Esophagus squamous epithelium (tissue), 5 donors: ENCODE measurements at places on chromosomes 16 and 17. TPM values are rescaled to one million over a fixed set of nuclear protein-coding genes. Genes with fewer than 3 reads are reported as not detected.

SLC6A2 gene
- total RNA-seq = not detected

PYDC1 gene
- not detected for total RNA-seq

UNK gene
- total RNA-seq = 14.8 TPM

CNTNAP1 gene
- total RNA-seq = 0.57 TPM

SNX20 gene
- total RNA-seq = 0.38 TPM

DNAH2 gene
- not detected for total RNA-seq

EMP2 gene
- 121 TPM for total RNA-seq

MRPL12 gene
- total RNA-seq = 85.1 TPM

KRT15 gene
- total RNA-seq = 743 TPM

CD300A gene
- 19.6 TPM for total RNA-seq

DNA sequence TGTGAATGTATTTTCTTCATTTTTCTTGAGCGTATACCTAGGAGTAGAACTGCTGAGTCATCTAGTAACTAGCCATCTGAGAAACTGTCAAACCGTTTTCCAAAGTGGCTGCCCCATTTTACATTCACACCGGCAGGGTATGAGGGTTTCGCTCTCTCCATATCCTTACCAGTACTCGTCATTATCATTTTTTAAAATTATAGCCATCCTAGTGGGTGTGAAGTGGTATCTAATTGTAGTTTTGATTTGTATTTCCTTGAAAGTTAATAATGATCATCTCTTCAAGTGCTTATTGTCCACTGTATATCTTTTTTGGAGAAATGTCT lies 6.0 kb downstream of the RNF157 start:
- DNase-seq = no peak

DNA sequence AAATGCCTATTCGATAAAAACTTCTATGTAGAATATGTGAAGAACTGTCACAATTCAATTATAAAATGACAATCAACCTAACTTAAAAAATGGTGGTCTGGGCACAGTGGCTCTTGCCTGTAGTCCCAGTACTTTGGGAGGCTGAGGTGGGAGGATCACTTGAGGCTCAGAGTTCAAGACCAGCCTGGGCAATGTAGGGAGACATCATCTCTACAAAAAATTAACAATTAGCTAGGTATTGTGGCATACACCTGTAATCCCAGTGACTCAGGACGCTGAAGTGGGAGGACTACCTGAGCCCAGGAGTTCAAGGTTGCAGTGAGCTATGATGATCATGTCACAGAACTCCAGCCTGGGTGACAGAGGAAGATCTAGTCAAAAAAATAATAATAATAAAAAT lies 18.6 kb upstream of the METTL9 start:
- DNase-seq = no peak

DNA sequence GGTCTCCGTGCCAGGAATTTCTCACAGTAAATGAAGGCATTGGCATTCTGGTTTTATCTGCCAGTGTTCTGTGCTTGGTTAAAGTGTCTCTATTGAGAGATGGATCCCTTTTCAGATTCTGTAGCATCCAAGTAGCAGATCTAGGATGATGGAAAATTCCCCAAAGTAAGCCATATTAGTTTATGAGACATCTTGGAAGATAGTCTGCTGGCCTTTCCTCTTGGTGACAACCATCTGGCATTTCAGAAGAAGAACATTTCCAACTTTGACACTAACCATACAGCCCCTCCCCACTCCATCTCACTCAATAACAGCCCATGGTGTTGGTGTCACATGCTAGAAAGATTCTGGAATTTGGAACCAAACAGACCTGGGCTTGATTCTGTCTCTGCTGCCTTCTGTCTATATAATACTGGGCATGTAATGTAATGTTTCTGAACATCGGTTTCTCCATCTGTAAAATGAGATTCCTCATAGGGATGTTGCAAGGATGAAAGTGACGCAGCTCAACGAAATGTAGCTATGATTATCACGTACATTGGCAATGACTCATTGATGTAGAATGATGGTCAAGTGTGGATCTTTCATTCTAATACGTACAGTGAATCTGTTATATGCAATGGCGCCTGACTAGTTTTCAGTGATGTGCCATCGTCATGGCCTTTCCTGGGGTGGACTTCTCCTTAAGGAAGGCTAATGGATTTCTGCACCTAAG lies 32.6 kb upstream of the PIRT start:
- DNase-seq = no peak

GRCh38 chr16:46972429-46973206 lies 856 bp downstream of the DNAJA2 start:
- no peak for DNase-seq

GRCh38 chr16:20089246-20089965 lies 15.7 kb upstream of the GPR139 start:
- DNase-seq = no peak

DNA sequence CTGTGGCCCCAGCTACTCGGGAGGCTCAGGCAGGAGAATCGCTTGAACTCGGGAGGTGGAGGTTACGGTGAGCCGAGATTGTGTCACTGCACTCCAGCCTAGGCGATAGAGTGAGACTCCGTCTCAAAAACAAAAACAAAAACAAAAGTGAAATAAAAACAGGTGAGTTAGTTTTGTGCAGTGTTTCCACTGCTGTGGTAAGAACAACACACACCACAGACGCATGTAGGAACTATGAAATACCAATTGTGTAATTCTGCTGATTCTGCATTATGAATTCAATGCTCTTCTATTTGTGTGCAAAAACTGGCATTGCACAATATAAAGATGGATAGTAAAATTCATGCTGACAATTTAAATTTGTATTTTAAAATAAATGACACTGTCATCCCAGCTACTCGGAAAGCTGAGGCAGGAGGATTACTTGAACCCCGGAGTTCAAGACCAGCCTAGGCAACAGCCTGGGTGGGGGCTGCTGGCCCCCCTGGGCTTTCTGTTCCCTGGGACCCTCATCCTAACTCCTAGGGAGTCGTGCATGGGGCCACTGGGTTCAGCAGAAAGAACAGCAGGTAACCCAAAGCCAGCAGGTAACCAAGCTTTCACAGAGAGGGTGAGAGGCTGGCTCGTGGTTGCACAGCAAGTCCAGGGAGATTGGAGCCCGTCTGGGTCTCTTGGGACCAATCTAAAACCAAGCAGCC lies 10.6 kb upstream of the RHBDF2 start:
- DNase-seq = no peak

GRCh38 chr17:63774141-63774968 lies at the start of gene DDX42:
TSS of gene DDX42 (plus strand) at chr17:63774170. CDS start at chr17:63787050, 12,880 bp downstream.
- peak; percentile 41 for DNase-seq

DNA sequence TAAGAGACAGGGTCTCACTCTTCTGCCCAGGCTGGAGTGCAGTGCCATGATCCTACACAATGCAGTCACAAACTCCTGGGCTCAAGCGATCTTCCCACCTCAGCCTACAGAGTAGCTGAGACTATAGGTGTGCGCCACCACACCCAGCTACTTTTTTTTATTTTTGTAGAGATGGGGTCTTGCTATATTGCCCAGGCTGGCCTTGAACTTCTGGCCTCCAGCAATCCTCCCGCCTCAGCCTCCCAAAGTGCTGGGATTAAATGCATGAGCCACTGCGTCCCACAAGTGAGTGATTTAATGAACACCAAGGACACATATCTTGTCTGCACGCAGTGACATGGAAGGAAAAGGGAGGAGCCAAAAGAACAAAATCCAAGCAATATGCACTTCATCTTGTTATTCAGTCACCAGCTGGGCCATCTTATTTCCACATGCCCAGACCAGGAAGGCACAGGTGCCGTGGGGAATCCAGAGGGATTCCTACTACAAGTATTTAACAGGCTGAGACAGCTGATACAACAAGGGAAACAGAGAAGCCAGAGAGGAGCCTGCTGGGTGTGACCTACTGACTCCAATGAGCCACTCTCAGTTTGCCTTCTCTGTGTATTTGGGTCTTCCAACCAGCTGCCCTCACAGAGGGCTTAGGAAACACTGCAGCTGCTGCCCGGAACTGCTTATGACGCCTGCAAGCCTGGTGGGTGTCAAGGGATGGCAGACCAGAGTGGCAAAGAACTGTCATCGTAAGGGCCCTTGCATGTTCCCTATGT lies 17.0 kb downstream of the LSM12 start:
- no peak for DNase-seq

DNA sequence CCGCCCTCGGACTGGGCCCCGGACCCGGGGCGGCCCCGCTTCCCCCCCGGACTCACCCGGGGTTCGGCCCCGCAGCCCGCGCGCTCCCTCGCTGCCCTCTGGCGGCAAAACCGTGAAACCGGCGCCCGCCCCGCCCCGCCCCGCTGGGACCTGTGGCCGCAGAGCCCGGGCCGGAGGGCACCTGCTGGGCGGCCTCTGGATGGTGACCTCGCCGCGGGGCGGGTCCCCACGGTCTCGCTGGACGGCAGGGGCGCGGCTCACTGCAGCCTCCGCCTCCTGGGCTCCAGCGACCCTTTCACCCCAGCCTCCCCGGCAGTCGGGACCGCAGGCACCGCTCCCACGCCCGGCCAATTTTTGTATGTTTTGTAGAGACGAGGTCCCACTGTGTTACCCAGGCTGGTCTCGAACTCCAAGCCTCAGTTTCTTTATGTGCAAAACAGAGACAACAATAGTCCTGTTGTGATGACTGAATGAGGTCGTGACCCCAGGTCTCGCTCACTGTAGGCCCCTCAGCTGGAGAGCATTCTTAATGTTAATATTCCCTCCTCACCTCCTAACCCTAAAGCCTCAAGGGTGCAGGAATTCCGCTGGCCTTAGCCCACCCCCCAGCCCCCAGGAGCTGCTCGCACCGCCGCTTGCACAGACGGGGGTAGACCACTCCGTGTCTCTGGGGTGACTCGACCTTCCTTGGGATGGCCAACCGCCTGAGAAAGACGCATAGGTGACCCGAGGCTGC lies 33.7 kb upstream of the RPH3AL start:
- DNase-seq = no peak

DNA sequence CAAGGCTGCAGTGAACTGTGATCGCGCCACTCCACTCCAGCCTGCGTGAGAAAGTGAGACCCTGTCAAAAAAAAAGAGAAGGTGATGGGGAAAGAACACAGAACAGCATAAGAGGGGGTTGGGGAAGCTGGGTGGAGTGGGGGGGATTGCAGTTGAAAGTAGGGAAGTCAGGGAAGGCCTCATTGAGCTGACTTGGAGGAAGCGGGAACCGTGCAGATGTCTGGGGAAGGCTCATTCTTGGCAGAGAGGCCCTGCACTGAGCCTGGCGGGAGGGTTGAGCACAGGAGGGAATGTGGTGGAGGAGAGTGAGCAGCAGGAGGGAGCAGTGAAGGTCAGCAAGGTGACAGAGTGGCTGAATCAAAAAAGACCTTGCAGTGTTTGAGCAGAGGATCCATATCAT lies 26.9 kb downstream of the IL4R start:
- no peak for DNase-seq

- DNase-seq = no peak
Measured at GRCh38 chr17:9266697-9267117, 245.4 kb downstream of the NTN1 start.

DNA sequence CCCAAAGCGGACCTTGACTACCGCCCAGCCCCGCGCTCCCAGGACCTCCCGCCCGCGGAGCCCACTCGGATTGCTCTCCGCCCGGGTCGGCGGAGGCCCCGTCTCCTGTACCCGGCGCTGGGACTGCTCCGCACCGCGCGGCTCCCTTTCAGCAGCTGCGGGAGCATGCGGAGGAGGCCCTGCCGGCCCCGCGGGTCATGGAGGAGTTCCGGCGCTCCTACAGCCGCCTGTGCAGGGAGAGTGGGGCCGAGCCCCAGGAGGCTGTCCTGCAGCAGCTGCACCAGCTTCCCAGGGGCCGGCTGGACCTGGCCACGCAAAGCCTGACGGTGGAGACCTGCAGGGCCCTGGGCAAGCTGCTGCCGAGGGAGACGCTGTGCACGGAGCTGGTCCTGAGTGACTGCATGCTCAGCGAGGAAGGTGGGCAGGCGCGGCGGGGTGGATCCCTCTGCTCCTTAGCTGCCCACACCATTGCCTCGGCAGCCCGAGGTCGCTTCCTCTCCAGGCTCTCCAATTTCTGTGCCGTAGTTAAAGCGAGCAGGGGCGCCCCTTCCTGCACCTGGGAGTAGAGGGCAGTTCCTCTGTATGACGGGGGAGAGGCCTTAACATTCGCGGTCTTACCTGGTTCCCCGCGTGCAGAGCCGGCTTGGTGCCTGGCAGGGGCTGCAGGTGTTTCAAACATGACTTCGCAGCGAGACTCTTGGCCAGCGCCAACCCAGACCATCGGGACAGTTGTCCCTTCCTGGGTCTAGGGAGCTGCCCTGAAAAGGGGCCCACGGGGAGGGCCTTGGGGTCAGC lies 539 bp downstream of the LRRC45 start:
- no peak for DNase-seq

DNA sequence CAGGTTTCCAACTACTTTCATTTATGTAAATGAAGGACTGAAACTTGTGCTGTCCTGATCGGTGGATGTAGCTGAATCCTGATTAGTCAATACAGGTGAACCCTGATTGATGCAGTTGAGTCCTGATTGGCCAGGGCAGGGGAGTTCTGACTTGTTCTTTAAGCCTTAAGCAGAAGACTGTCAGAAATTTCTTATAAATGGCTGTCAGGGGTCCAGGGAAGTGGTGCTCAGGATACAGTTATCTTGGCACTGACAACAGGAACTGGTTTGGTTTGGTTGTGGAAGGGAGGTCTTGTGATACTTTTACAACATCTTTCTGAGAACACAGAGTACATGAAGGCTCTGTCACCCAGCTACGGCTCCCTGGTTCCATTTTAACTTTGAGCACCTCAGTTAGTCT lies 132.1 kb downstream of the KCNJ12 start:
- no peak for DNase-seq

- no peak for DNase-seq
Measured at GRCh38 chr16:4261557-4262172, 11.2 kb downstream of the TFAP4 start.

DNA sequence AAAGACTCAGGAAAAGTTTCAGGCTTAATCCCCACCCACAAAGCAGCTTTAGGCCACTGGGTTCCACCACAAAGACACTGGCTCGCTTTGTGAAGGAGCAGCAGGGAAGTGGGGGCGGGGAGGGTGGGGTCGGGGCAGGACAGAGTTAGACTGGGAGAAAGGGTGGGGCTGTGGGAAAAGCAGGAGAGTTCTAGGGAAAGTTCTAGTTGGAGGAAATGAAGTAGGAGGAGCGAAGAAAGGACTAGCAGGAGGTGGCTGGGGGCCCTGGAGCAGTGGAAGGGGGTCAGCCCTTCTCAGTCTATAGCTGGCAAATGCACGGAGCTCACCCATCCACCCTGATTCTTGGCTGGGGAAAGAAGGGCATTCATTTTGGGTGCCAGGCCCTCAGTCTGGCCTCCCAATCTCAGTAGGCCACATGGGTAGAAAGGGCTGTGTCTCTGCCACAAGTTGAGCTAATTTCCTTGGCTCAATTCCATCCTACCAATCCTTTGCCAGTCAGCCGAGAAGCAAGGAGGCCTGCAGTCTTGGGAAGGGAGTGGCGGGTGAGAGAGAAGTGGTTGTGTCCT lies 4.6 kb downstream of the INPP5K start:
- DNase-seq = no peak

DNA sequence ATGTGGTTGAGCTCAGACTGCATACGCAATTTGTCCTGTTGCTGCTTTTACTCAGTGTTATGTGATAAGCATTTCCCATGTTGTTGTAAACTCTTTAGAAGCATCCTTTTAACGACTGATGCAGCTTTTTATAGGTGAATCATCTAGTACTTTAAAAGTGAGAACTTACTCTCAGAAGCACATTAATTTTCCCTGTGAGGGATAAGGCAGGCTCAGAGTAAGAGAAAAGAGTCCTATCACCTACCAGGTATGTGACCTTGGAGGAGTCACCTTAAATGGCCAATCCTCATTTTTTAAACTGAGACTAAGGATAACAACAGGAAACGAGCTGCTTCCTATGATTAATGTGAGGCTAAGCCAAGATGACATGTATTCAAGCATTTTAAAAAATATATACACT lies 34.4 kb upstream of the GAN start:
- DNase-seq = no peak
